Bronchial smooth muscle cell (primary cell): ENCODE measurements at places on chromosomes 3 and 15. TPM values are rescaled to one million over a fixed set of nuclear protein-coding genes. Genes with fewer than 3 reads are reported as not detected.

Gene RPSA
- total RNA-seq, result 1,881 and 1,898 TPM in 2 replicates

Gene GHRL
- not detected in 2 replicates for total RNA-seq

Gene PRSS50
- total RNA-seq, result not detected in 2 replicates

Gene NMB
- total RNA-seq, result 1.3 and 2.4 TPM in 2 replicates

Gene SUCNR1
- total RNA-seq, result not detected in 2 replicates

Gene EIF1B
- total RNA-seq, result 9.6 and 14.7 TPM in 2 replicates

Gene EPHA6
- 0.26 TPM in 1 of 2 replicates, not detected in the other for total RNA-seq

Gene TGM5
- not detected in 2 replicates for total RNA-seq

Gene CDCP1
- total RNA-seq, result 1.4 and 5.5 TPM in 2 replicates

Gene ENTPD3
- under 0.01 and 0.09 TPM in 2 replicates for total RNA-seq

Gene RBP2
- total RNA-seq, result not detected in 2 replicates

Gene C3orf18
- 19.4 and 23.2 TPM in 2 replicates for total RNA-seq

Gene TTLL13
- 0.09 and 0.16 TPM in 2 replicates for total RNA-seq

Gene WDR49
- under 0.01 and 0.17 TPM in 2 replicates for total RNA-seq

Gene CLDN11
- 94.1 and 632 TPM in 2 replicates for total RNA-seq

Gene NME9
- total RNA-seq, result not detected in 2 replicates

Gene NANOGP8
- total RNA-seq, result not detected in 2 replicates

Gene CADPS
- 2.4 and 19.2 TPM in 2 replicates for total RNA-seq

Gene MKRN2OS
- total RNA-seq, result not detected in 2 replicates

Gene MYEF2
- 0.52 and 1.7 TPM in 2 replicates for total RNA-seq

Gene SRGAP3
- total RNA-seq, result 6.0 and 9.8 TPM in 2 replicates

Gene MORC1
- total RNA-seq, result not detected in 2 replicates

Gene TLR9
- under 0.01 and 0.09 TPM in 2 replicates for total RNA-seq

Gene BCL2A1
- total RNA-seq, result 1.6 and 8.8 TPM in 2 replicates

Gene ITGA11
- total RNA-seq, result 0.63 and 22.3 TPM in 2 replicates

Gene CACNA2D3
- total RNA-seq, result 0.16 TPM in 1 of 2 replicates, not detected in the other

Gene LDHAL6B
- not detected in 2 replicates for total RNA-seq

Gene DPPA2
- not detected in 2 replicates for total RNA-seq

Gene KLHL40
- total RNA-seq, result 0.09 TPM in 1 of 2 replicates, not detected in the other

Gene LRRIQ4
- not detected in 2 replicates for total RNA-seq

Gene REC114
- not detected in 2 replicates for total RNA-seq
